Stimulated activated naive CD4-positive, alpha-beta T cell (primary cell): ENCODE measurements at places on chromosomes 3 and 15.

GRCh38 chr15:52191207-52191606 lies at the start of gene GNB5:
Gene GNB5 (minus strand): TSS chr15:52191392. CDS start chr15:52184676, 6,716 bp downstream.
- no peak for DNase-seq

- no peak for DNase-seq
Observed at GRCh38 chr3:184677344-184678316, 34.2 kb downstream of the MAGEF1 start.

- DNase-seq: no peak
Observed at GRCh38 chr15:31481142-31481541, 154.5 kb downstream of the KLF13 start.

- DNase-seq: no peak
Observed at GRCh38 chr3:139906418-139906817, 28.6 kb upstream of the CLSTN2 start.

GRCh38 chr3:9653565-9654248 lies 4.4 kb downstream of the MTMR14 start:
- no peak for DNase-seq

DNA sequence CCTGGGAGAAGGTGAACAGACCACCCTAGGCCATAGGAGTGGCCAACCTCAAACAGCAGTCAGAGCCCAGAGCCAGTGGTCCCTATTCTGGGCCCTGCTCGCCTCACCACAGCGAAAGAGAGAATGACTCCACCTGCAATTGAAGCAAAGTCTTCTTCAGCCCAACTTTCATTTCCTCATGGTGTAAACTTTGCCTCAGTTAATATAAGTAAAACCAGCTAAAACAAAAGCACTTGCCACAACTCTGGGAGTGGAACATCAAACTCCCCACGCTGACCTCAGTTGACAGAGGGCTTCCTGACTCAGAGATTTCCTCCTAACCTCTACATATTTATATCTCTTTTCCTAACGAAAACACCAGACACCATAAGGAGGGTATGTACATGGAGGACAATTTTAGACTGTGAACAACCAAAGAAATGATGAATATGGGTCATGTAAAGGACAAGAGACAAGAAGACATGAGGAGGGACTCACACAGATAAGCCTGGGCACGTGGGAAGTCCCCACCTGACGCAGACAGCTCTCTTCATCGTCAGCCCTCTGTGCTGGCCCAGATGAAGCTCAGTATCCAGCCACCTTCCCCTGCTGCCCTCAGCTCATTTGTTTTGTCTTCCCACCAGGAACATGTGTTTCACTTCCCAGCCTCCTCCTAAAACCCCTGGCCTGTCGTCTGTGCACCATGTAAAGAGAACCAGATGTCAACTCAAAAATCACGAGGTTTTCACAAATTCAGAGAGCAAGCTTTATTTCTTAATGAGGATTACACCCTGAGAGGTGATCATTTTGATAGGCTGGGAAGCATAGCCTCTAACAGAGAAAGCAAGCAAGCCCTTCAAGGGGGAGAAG lies 140.9 kb downstream of the KCNMB2 start:
- DNase-seq: no peak

DNA sequence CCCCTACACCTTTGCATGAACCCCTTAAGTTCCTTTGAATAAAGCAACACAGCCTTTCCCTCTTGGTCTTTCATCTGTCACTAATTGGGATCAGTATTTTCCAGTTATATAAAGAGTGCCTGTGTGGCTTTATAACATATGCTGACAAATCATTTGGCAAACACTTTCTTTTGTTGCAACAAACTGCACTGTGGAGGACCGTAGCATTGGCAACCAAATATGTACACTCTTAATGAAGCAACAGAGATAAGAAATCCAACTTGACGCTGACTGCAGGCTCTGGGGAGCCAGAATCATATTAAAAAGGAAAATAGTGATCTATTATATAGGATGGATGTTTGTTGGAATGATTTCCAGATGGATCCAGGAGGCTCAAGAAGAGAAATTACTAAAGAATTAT lies 120.1 kb upstream of the PRICKLE2 start:
- no peak for DNase-seq

DNA sequence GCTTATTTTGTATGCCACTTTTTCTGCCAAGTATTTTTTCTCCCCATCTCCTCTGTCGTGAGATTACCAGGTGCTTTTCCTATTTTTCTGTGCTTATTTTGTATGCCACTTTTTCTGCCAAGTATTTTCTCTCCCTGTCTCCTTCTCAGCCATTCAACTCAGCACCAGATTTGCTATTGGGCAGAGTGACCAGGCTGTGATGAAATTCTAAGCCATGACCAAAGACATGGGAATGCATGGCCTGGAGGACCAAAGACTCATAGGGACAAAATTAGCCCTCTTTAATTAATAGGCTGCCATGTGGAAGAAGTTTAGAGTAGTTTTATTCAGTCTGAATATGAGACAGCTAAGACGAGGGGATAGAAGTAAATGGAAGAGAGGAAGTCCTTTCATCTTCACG lies 257.4 kb downstream of the SQOR start:
- DNase-seq: no peak
